ENCODE measurements at places on chromosomes 1 and 21.

- DNase-seq = no peak
These were observed 178.6 kb downstream of the ZP4 start for GRCh38 chr1:237712082-237712481.

GRCh38 chr1:173453982-173454381 lies 23.2 kb upstream of the PRDX6 start:
- DNase-seq = no peak

DNA sequence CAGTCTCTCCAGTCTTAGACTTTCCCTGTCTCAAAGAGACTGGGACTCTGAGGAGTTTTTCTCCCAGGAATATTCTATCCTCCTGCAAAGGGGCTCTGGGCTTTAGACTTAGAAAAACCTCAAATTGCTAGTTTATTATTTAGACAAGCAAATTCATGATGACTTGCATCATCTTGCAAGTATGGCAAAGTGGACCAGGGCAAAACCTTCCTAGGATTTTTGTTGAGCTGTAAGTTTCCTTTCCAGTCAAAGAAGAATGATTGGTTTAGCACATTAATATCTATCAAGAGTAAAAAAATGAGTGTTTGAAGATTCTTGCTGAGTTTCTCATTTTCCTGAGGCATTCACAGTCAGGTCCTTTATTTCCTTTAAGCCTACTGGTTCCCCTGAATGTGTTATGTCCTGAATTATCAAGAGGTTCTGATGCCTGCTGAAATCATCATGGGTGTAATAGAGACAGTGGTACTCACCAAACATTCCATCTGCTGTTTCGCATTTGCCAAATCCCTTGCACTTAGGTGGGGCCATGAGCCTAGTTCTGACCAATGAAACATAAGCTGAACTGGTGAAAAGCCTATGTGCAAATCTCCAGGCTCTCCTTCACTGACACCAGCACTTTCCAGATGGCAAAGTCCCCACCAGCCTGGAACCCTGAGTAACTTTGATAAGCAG lies 25.2 kb upstream of the SPAG17 start:
- DNase-seq = no peak

GRCh38 chr1:63780565-63780964 lies 6.7 kb downstream of the ROR1 start:
- DNase-seq = no peak

GRCh38 chr1:228206582-228207351 lies 1.1 kb upstream of the OBSCN start:
- DNase-seq = no peak

DNA sequence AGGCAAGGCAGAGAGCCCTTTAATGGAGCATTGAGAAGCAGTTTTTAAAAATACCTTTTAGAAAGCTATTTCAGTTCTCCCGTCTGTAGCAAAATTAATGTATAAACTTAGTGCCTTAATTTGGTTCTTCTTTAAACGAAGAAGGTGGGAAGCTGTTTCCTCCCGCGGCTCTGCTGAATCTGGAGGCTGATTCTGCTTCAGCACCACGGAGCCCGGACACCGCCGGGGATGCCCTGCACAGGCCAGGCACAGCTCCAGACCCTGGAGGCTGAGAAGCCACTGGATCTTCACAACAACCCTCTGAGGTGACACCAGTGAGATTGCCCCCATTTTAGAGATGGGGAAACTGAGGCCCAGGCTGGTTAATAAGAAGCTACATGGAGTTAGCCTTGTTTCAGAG lies 175.8 kb upstream of the VAMP3 start:
- no peak for DNase-seq

DNA sequence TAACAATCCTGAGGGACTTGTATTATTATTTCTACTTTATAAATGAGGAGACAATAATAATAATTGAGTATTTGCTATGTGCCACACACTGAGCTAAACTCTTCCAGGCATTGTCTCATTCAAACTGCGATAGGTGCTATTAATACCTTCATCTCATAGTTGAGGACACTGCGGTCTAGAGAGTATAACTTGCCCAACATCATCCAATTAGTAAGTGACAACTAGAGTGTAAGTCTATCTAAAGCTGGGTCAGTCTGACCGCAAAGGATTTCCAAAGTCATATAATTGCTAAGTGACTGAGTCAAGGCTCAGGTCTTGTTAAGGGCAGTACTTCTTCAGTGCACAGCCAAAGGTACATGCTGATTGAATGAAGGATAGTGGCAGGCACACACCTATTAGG lies 9.7 kb downstream of the BCL9 start:
- DNase-seq = no peak

DNA sequence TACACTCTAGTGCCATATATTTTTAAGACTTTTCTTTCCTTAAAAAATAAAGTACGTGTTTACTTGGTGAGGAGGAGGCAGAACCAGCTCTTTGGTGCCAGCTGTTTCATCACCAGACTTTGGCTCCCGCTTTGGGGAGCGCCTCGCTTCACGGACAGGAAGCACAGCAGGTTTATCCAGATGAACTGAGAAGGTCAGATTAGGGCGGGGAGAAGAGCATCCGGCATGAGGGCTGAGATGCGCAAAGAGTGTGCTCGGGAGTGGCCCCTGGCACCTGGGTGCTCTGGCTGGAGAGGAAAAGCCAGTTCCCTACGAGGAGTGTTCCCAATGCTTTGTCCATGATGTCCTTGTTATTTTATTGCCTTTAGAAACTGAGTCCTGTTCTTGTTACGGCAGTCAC lies 25.2 kb downstream of the PSEN2 start:
- no peak for DNase-seq

DNA sequence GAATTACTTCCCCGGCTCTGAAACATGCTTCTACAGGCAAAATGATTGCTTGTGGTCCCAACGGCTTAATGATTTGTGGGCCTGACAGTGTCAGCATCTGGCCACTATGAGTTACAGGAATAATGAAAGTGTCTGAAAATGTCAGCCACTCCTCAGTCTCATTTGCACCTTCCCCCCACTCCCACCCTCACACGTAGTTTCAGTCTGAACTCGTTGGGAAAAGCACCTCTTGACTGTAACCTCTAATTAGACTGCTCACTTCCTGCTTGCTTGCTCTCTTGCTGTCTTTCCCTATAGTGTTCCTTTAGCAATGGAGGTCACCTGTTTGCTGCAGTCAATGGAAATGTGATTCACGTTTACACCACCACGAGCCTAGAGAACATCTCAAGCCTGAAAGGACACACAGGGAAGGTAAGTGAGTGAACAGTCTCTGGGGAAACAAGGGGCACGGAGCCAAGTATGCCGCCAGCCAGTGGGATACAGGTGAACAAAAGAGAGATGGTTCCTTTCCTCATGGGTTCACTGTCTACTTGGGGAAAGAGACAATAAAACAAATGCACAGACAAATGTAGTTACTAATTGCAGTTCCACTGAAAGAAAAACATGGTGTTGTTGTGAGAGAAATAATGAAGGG lies 27.1 kb downstream of the CFAP57 start:
- no peak for DNase-seq

DNA sequence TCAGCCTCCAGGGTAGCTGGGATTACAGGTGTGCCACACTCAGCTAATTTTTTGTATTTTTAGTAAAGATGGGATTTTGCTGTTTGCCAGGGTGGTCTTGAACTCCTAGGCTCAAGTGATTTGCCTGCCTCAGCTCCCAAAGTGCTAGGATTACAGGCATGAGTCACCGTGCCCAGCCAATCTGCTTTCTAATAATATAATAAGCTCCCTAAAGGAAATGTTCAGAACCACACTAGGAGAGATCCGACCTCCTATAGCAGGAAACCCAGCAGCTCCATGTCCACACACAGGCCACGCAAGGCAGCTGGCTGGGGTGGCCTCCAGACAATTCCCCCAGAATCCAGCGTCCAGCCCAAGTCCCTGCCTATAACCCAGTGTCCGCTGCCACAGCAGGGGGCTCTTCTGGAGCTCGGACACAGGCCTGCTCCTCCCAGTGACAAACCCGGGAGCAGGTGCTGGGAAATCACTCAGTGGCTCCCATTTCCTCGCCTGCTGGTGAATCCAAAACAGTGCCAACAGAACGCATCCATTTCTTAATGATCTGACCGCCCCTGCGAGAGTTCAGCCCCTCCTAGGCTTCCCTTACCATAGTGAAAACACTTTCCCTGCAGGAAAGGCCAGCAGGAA lies 7.5 kb downstream of the RIPK4 start:
- no peak for DNase-seq

GRCh38 chr1:186828611-186829454 lies at the start of gene PLA2G4A:
PLA2G4A (plus strand) TSS chr1:186828949; CDS start chr1:186854355, 25,406 bp downstream.
- DNase-seq = no peak

- no peak for DNase-seq
These were observed 6.1 kb downstream of the PFKFB2 start for GRCh38 chr1:207058878-207059867.

- no peak for DNase-seq
These were observed 31.4 kb downstream of the POFUT2 start for GRCh38 chr21:45256021-45256911.

DNA sequence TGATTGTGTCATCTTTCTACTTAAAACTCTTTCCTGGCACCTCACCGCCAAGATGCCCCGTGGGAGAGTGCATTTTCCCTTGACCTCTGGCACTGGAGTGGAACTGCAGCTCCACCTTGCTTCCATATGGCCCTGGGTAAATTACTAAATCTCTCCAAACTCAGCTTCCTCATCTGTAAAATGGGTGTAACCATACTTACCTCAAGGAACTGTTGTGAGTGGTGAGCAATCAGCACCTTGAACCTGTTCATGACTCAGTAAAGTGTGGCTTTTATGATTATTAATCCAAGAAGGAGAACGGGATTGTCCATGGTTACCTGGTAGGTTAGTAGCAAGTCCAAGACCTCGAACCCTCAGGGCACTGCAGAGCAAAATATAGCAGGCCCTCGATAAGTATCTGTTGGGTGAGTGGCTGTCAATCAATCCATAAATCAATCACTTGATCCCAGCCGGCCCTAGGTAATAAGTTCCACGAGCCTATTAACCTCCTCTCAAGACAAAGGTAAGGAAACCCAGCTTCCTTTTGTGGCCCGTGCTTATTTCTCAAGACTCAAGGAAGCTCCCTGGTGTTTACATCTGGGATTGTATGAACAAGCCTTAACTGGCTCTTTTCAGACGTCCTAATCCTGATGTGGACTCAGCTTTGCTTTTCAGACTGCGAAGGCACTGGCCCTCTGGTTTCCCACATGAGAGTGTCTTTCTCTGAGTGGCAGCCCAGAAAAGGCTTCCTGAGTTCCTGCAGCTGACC lies 114.0 kb upstream of the GJB5 start:
- no peak for DNase-seq

- DNase-seq = no peak
These were observed 16.4 kb downstream of the ECHDC2 start for GRCh38 chr1:52904927-52905698.

GRCh38 chr1:47411436-47411835 lies 4.6 kb upstream of the FOXE3 start:
- no peak for DNase-seq

GRCh38 chr1:115564201-115564600 lies 77.6 kb upstream of the VANGL1 start:
- no peak for DNase-seq

DNA sequence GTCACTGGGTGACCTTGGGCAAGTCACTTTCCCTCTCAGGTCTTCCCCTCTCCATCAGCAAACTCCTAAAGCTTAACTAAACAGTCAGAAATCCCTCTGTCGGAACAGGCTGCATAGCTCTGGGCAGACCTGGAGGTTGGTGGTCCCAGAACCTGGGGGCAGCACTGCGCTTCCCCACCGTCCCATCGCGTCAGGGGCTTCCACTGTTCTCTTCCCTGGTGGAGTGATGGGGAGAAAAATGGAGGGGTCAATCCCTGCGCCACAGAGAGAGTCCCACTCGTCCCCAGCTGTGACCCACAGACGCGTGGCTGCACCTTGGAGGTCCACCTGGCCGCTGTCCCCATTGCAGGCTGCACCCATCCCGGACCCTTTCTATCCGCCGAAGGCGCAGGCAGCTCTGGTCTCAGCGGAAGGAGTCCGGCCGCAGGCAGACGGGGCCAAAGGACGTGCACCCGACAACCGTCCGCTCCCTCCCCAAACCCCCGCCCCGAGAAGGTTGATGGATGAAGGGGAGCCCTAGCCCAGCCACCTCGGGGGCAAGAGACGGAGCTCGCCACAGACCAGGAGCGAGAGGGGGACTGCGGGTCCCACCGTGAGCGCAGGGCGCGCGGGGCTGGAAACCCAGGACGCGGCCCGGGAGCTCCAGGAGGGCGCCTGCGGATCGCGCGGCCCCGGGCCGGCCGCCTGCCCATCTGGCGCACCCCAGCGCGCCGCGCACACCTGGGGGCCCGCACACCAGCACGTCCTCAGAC lies 588 bp upstream of the WNT3A start:
- DNase-seq = no peak

DNA sequence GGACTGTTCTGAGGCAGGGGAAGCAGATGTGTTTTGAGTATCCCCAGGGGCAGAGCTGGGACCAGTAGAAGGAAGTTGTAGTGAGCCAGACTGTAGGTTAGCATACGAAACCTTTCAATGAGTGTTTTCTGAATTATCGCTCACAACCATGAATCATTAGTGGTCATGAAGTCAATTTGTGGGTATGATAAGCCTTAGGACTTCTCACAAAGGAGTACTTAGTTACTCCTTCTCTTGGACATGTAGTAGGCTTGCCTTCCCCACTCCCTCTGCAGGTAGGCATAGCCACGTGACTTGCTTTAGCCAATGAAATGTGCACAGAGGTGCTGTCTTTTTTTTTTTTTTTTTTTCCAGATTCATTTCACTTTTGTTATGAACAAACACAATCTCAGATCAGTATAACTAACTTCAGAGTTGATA lies 23.9 kb upstream of the FAAH start:
- DNase-seq = no peak

DNA sequence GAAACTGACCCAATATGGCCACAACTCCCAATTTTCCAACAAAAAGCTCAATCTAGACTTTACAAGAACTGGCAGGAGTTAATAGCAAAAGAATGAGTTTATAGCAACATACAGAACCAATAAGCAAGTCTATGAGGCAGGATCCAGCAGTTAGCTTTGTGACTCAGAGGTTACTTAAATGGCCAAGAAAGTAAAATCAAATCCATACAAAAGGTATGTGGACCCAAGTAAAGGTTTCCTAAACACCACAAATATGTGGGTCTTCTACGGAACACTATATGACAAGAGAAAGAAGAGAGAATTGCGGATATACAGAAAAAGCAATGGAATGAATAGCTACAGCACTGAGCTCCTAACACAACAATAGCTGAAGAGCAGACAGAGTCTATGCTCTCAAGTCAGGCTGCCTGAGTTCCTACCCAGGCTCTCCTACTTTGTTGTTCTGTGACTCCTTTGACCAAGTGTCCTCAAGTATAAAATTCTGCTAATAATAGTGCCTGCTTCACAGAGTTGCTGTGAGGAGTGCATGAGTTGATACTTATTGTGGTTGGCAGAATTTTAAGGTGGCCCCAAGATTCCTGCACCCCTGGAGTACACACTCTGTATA lies 204.3 kb downstream of the SMYD3 start:
- DNase-seq = no peak

- no peak for DNase-seq
These were observed 15.4 kb upstream of the PRDM15 start for GRCh38 chr21:41894511-41894910.

DNA sequence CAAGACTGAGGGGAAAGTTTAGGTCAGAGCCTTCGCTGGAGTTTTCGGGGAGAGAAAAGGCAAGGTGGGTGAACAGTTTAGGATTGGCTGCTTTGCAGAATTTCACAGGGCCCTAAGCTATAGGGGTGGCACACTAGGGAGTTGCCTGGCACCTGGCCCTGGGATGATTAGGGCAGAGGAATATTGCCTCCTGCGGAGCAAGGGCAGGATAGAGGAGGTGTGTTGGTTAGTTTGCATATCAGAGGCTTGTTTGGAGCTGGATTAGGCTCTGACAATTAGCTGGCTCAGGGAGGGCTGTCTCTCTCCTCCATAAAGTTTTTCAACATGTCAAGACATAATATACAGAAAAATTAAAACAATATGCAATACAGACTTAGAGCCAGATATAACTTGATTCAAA lies 436.4 kb downstream of the DISC1 start:
- DNase-seq = no peak

- DNase-seq = no peak
These were observed 3.3 kb upstream of the ATP1A4 start for GRCh38 chr1:160148121-160148520.
